ENCODE measurements at places on chromosomes 5 and 9. TPM values are rescaled to one million over a fixed set of nuclear protein-coding genes. Genes with fewer than 3 reads are reported as not detected.

The FOXD4L6 gene
- not detected for polyA plus RNA-seq

The PCDHA11 gene
- not detected for polyA plus RNA-seq

The MYMK gene
- not detected for polyA plus RNA-seq

The ZNG1A gene
- 27.5 TPM for polyA plus RNA-seq

The GAPT gene
- polyA plus RNA-seq, result 6.3 TPM

The NDOR1 gene
- polyA plus RNA-seq, result 6.0 TPM

The ARL15 gene
- 11.7 TPM for polyA plus RNA-seq

The RIOK2 gene
- polyA plus RNA-seq, result 8.6 TPM

The PRDM9 gene
- polyA plus RNA-seq, result not detected

The FCN1 gene
- 0.69 TPM for polyA plus RNA-seq

The NUTM2G gene
- polyA plus RNA-seq, result not detected

The CNTFR gene
- 1.6 TPM for polyA plus RNA-seq

All from sigmoid colon (tissue), 7 donors.